ENCODE measurements at places on chromosomes 5 and 9.

GRCh38 chr9:38360839-38361472 lies 31.5 kb upstream of the ALDH1B1 start:
- peak; percentile 44 for DNase-seq

DNA sequence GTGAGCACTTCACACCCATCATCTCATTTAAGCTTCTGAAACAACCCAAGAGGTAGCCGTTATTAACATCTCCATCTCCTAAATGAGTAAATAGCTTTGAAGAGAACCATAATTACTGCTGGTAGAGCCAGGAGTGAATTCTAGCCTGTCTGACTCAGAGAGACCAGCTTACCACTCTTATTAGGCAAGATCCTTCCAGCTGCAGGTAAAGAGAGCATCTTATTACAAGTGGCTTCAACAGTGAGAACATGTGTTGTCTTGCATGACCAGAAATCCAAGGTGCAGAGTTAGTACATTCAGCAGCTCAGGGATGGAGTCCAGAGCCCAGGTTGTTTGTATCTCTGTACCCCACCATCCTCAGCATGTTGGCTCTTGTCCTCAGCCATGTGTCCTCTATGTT lies 10.9 kb upstream of the AFAP1L1 start:
- DNase-seq, result no peak

DNA sequence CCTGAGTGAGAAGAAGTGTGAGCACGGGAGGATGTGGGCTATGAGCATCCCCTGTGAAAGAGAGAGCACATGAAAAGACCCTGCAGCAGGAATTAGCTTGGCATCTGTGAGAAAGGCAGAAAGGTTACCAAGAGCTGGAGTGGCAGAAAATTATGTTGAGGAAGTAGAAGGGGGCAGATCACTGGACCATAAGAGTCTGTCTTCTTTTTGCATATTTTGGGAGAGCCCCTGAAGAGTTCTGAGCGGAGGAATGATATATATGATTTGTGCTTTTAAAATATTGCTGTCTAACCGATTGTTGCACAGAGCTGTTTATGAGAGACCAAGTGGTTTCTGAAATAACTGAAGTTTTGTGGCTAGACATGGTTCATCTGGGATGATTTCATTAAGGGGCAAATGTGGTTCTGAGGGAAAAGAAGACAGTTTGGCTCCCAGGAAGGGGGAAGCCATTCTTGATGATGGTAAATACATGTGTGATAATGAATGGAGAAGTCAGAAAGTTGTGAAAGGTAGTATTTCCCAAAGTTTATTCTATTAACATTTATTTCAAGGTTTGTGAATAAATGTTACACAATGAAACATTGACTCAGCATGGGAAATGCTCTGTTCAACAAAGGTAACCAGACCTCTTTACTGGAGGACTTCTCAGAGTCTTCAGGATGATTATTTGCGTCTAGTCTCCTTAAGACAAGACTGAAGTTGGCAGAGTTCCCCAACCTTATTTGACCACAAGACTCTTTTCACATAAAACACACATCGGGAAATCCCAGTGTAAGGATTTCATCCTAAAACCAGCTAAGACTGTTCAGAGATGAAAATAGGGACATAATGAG lies 31.5 kb upstream of the ADRB2 start:
- DNase-seq, result no peak

- no peak for DNase-seq
These were observed 2.2 kb downstream of the PRDM12 start for GRCh38 chr9:130666393-130667119.

- no peak for DNase-seq
These were observed 625.5 kb upstream of the WWC1 start for GRCh38 chr5:167665841-167666375.

GRCh38 chr5:12626556-12626955 lies 722.3 kb upstream of the CTNND2 start:
- DNase-seq, result no peak

GRCh38 chr5:127001621-127002296 lies 28.6 kb downstream of the MARCHF3 start:
- no peak for DNase-seq

DNA sequence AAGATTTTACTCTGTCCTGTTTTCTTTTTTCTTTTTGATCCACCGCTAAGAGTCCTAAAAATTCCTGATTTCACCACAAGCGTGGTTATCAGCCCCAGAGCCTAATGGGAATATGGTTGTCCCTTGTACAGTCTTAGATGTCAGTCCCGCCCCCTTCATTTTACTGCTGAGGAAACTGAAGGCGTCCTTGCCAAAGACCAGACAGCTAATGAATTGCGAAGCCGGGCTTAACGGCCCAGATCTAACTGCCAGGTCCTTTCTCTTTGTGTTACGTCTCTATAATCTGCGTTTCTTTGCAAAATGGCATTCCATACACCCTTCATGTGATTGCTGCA lies 497 bp downstream of the NSA2 start:
- no peak for DNase-seq

DNA sequence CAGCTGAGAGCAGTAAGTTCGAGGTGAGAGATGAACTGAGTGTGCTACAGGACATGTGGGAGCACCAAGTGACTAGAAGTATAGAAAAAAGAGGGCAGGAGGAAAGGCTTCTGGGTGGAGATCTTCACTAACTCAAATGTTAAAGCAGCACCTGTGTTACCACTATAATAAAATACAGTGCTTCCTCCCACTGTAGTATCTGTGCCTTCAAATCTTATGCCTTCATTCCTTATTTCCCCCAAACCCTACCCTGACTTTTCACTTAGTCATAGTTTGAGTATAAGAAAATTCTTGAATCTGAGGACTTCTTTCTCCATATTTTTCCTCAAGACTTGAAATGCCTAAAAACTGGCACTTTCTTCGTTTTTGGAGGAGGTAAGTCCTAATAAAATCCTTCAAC lies 61.8 kb downstream of the ALDH1A1 start:
- DNase-seq, result no peak

GRCh38 chr9:23701291-23701690 lies 124.7 kb downstream of the ELAVL2 start:
- no peak for DNase-seq

- DNase-seq, result no peak
These were observed 240.2 kb downstream of the FBXL17 start for GRCh38 chr5:108141676-108142075.
